NT2/D1 (cell line): ENCODE measurements at places on chromosomes 5 and 9.

GRCh38 chr5:154966874-154967273, 26.0 kb downstream of the MRPL22 start:
- no peak for DNase-seq

- no peak for DNase-seq
Observed at GRCh38 chr5:147633173-147633572, 123.3 kb upstream of the DPYSL3 start.

DNA sequence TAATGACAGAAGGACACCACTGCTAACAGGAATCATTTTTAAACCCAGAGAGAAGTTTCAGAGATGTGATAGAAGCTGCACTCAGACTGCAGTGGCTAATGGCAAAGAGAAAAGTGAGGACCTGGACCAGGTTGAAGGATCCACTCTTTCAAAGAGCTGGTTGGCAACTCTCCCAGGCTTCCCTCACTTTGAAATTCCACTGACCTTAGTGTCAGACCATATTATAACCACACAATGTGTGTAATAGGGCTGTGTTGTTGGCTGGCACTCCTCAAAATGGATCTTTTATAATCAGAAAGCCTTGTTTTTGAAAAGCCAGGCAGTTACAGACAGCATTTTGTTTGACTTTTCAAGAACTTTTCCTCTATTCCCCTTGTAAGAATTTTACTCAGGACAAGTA, 280.7 kb downstream of the PRELID2 start:
- no peak for DNase-seq

- DNase-seq = no peak
Observed at GRCh38 chr9:118362123-118362522, 657.9 kb downstream of the TLR4 start.

GRCh38 chr9:126723807-126724172, 81.0 kb upstream of the ZBTB43 start:
- no peak for DNase-seq

- no peak for DNase-seq
Observed at GRCh38 chr9:72129271-72130156, 19.7 kb upstream of the GDA start.

DNA sequence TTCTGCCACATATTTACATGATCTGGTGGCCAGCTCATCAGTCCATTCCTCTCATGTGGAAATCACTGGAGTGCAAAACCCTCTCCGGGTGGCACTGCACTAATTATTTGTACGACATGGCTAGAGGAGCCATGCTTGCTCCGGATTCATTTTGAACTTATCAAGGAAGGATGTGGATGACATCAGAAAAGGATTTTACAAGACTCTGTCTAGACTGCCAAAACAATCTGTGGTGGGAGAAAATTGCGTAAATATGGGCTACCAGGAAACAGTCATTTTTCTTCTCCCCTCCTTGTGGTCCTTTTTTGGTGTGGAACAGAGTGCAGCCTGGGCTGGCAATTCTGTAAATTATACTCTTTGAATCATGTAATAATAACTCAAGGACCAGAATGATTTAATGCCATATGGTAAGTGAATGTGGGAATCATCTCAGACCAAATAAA, 123.4 kb upstream of the IFNE start:
- no peak for DNase-seq

DNA sequence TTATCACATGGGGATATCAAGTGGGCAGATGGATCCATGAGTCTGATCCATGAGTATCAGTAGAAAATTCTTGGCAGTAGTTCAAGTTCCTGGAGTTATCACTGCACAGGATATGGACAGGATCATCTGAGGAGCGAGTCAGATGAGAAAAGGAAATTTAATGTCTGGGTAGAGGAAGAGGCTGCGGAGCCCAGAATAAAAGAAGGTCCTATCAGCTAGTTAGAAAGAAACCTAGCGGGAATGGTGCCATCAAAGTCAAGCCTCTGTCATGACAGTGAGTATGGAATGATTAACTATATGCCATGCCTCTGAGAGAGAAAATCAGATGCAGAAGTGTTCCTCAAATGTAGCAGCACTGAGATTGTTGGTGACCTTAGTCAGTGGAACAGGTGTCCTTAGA, 248.1 kb downstream of the PIK3R1 start:
- DNase-seq = no peak

GRCh38 chr5:50995285-50995942, 329.0 kb downstream of the PARP8 start:
- DNase-seq = no peak

- DNase-seq = no peak
Observed at GRCh38 chr5:134124289-134125038, 10.0 kb downstream of the TCF7 start.

- no peak for DNase-seq
Observed at GRCh38 chr5:41686191-41686590, 175.8 kb upstream of the PLCXD3 start.

DNA sequence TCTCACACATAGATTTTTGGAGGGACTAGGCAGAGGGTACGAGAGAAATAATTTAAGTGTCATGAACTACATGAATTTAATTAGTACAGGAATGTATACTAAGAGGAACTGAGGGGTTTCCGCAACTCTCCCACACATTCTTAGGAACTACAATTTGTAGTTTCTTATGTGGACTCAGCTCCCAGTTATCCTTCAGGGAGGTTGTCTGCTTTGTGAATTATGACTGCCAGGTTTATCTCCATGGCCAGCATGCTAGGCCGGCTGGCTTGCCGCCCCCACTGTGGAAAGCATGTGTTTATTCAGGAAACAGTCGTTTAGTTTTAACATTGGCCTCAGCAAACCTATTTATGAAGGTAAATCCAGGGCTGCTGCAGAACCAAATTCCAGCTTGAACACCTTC, 415.0 kb downstream of the KCTD16 start:
- DNase-seq = no peak

DNA sequence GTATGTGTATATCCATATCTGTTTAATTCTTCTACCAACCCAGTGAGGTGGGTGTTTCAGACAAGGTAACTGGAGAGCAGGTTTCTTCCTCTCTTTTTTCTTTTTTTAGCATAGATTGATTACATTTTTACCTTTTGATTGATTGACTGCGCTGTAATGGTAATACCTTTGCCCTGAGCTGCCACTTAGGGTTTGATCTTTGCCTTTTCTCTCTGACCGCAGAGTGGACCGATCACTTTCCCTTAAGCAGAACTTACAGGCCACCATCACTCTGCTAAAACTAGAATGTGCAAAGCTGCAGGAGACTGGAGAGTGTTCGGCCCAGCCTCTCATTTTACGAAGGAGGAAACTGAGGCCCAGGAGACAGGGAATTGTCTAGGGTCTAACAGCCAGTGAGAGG, 38.0 kb downstream of the RCL1 start:
- no peak for DNase-seq

- no peak for DNase-seq
Observed at GRCh38 chr5:56757077-56757476, 58.3 kb upstream of the MAP3K1 start.

- no peak for DNase-seq
Observed at GRCh38 chr9:4721736-4722135, 19.3 kb downstream of the AK3 start.

- DNase-seq = no peak
Observed at GRCh38 chr9:99350461-99350860, 128.4 kb downstream of the SEC61B start.

GRCh38 chr9:128712451-128713410, 10.4 kb downstream of the PKN3 start:
- no peak for DNase-seq

GRCh38 chr9:36126016-36126730, 10.4 kb upstream of the GLIPR2 start:
- no peak for DNase-seq

GRCh38 chr9:2723376-2724065, 6.2 kb downstream of the KCNV2 start:
- no peak for DNase-seq

DNA sequence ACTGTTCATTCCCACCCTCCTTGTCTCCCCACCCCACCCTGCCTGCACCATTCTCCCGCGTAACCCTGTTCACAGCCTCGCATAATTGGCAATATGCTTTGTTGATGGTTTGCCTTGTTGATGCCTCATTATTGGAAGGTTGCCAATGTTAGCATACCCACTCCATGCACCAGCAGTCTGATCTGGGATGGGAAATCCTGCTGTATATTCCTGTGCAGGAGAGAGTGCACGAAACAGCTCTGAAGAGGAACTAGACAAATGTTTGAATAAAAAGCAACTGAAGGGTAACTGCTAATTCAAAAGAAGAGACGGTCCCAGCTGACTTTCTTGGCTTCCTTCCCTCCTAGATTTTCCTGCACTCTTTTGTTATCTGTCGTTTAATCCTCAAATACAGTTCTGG, 271.7 kb upstream of the TLE4 start:
- no peak for DNase-seq

GRCh38 chr5:142095035-142095434, 13.5 kb upstream of the NDFIP1 start:
- DNase-seq = no peak

- no peak for DNase-seq
Observed at GRCh38 chr9:130311408-130312140, 46.0 kb downstream of the HMCN2 start.

DNA sequence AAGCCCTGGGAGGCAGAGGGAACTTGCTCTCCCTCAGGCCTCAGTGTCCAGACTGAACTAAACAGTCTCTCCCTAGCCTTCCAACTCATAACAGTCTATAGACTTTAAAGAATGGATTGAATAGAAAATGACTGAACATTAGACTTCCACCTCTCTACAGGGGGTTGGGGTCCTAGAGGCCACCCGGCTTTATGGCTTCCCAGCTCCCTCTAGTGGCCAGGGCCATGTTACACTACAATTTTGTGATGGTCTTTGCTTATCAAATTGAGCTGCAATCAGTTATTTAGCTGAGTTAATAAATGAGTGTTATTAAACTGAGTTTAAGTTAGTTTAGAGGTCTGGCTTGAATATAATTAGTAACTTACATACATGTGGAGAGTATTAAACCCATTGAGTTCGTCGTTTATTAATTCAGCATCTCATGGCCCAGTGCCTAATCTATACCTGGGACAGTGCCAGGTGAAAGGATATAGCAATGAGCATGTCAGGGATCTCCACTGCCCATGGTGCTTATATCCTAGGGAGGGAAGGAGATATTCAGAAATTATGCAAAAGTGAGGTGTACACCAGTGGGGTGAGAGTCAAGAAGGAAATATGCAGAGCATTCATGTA, 105.2 kb downstream of the SH3TC2 start:
- DNase-seq = peak; percentile 33

GRCh38 chr5:133652951-133653759, 40.8 kb upstream of the FSTL4 start:
- no peak for DNase-seq

DNA sequence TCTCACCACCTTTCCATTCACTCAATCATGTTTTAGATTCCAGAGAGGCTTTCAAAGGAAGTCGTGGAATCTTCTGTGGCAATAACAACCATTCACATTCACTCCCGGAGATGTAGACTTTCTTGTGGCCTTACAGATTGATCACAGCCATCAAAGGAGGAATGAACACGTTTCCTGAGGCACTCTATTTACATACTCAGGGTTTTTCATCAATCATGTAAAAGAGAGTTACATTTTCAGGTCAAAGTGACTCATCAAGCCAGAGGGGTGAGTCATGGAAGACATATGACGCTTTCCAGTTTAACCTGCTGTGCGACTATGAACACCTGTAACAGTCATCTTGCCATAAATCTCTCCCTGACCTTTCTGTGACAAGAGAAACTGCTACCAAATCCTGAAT, 39.3 kb upstream of the RAD23B start:
- no peak for DNase-seq

- DNase-seq = no peak
Observed at GRCh38 chr9:121277518-121278295, 9.7 kb downstream of the GSN start.

- peak; percentile 15 for DNase-seq
Observed at GRCh38 chr5:160369990-160370712, at the start of gene C1QTNF2. TSS of gene C1QTNF2 (minus strand) at chr5:160370626. CDS start at chr5:160355011, 15,615 bp downstream.

DNA sequence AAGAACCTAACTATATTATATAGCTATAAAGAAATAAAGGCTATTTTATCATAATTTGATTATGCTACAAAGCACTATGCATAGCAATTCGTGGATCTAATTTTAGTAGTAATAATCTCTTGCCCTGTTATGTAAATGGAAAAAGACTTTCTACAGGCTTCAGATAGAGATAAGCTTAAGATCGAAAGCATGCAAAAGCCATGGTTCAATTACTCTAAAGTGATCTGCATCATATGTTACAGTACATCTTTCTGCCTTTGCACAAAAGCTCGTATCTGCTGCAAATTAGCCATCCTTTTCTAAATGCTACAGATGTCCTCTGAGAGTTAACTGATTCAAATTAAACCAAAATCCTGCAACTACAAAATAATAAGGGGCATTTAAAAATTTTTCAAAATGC, 234.8 kb upstream of the TMEM161B start:
- DNase-seq = no peak
